Uterus (tissue), 4 donors: ENCODE measurements at places on chromosomes 5 and 9. TPM values are rescaled to one million over a fixed set of nuclear protein-coding genes. Genes with fewer than 3 reads are reported as not detected.

WDR38 gene
- total RNA-seq = 1.9 TPM

GRCh38 chr9:111676116-111676515 is 14.7 kb downstream of the GNG10 start:
- DNase-seq = no peak

TTLL11 gene
- total RNA-seq = 9.6 TPM

ORM2 gene
- total RNA-seq = not detected

DNA sequence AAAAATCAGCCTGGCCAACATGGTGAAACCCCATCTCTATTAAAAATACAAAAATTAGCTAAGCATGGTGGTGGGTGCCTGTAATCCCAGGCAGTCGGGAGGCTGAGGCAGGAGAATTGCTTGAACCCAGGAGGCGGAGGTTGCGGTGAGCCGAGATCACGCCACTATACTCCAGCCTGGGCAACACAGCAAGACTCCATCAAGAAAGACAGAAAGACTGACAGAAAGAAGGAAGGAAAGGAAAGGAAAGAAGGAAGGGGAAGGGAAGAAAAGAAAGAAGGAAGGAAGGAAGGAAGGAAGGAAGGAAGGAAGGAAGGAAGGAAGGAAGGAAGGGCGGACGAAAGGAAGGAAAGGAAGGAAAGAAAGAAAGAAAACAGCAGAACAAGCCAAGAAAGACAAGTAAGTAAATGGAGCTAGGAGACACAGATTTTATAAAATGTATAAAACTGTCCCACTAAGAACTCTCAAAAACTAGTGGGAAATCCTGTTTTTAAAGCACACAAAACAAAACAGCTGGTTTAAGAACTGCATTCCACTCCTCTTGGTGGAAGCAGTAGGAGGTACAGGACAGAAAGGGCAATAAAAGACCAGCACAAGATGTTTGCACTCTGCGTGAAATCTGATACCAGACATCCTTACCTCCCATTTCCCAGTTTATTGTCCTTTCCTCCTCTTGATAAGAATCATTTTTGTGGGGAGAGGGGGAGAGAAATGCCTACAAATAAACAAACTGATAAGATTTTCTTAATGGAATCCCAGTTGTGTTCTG is 46.7 kb downstream of the MYO10 start:
- DNase-seq = no peak

DNA sequence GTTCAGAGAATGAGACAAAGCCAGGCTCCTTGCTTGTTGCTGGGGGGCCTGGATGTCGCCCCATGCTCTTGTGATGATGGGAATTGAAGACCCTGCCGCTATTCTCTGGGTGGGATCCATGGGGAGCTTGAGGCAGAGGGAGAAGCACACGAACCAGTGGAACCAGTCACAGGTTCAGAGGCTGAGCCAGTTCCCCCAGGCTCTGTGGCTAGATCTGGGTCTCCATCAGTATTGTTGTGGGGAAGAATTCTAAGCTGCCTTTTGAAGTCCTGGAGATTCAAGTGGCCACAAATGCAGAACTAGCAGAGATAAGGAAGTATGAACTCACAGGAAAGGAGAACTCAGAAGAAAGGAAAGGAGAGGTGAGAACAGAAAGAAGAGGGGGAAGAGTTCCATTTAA is 219.4 kb downstream of the MSX2 start:
- DNase-seq = no peak

MAN2A1 gene
- 109 TPM for total RNA-seq

OR1B1 gene
- not detected for total RNA-seq

DNA sequence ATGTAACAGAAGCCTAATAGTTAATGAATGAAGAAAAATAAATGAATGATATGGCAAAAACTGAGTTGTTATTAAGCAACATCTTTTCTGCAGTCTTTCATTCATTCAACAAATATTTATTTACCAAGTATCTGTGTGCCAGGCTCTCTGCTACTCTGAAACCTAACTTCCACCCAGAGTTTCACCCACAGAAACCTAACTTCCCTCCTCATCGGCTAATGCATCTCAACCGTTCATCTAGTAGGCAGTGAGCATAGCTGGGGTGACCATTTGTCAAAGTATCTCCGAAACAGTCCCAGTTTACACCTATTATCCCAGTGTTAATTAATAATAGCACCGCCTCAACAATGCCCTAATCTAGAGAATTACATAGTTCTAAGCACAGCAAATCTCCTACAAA is 1.5 kb downstream of the TTC39B start:
- no peak for DNase-seq

GRCh38 chr5:173671121-173671949 is 54.9 kb upstream of the BOD1 start:
- DNase-seq = peak; percentile 55

DMRT2 gene
- not detected for total RNA-seq

DNA sequence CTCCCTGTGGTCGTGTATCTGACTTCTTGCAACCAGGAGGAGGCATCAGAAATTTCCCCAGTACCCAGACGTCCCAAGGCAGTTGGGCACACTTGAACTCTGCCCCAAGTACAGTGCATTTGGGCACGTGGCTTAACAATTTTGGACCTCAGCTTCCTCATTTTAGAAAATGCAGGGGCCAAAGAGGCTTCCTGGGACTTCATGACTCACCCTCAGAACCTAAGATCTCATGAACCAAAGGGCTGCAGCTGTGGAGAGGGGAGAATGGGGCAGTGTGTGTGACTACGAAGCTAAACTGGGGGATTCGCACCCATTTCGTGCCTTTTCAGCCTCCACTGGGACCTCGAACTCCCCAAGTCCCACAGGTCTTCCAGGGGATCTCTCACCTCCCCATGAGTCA is 59.2 kb downstream of the SYK start:
- no peak for DNase-seq

GRCh38 chr5:139061274-139061673 is 136.9 kb downstream of the SIL1 start:
- peak; percentile 37 for DNase-seq

COL23A1 gene
- 2.0 TPM for total RNA-seq

FBN2 gene
- 1.2 TPM for total RNA-seq
